ENCODE measurements at places on chromosomes 5 and 9.

GRCh38 chr5:145598983-145599382 lies 236.2 kb downstream of the PRELID2 start:
- DNase-seq = no peak

- no peak for DNase-seq
These were observed 17.8 kb upstream of the SLC25A51 start for GRCh38 chr9:37921546-37922300.

GRCh38 chr5:147567917-147568598 lies 58.2 kb upstream of the DPYSL3 start:
- DNase-seq = peak; percentile 48

DNA sequence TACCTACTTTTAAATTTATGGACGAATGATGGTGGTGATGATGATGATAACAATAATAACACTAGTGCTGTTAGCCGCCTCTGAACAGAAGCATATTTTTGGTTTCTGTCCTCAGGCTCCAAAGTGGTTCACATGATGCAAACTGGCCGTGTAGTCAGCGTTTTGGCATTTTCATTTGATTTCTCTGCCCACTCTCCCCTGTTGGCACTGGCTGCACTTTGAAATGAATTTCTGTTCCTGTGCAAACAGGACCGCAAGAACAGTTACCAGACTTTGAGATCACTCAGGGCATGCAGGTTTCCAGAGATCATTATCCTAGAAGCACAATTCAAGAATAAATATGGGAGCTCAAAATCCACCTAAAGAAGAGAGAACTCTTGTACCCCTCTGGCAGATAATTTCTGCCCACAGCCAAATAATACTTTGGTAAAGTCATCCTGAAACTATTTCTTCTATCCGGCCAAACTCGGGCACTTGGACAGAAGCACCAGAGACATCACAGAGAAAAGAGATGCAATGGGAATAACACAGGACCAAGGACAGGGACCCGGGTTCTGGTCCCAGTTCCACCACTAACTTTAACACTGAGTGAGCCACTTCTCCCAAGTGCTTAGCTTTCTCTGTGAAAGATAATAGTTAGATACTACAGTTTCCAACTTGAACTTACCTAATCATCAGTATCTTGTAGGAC lies 201.7 kb upstream of the PTGER4 start:
- DNase-seq = no peak

- DNase-seq = no peak
These were observed 57.5 kb upstream of the NCS1 start for GRCh38 chr9:130114741-130115140.

GRCh38 chr5:93163010-93163663 lies 417.9 kb downstream of the NR2F1-AS1 start:
- peak; percentile 78 for DNase-seq

DNA sequence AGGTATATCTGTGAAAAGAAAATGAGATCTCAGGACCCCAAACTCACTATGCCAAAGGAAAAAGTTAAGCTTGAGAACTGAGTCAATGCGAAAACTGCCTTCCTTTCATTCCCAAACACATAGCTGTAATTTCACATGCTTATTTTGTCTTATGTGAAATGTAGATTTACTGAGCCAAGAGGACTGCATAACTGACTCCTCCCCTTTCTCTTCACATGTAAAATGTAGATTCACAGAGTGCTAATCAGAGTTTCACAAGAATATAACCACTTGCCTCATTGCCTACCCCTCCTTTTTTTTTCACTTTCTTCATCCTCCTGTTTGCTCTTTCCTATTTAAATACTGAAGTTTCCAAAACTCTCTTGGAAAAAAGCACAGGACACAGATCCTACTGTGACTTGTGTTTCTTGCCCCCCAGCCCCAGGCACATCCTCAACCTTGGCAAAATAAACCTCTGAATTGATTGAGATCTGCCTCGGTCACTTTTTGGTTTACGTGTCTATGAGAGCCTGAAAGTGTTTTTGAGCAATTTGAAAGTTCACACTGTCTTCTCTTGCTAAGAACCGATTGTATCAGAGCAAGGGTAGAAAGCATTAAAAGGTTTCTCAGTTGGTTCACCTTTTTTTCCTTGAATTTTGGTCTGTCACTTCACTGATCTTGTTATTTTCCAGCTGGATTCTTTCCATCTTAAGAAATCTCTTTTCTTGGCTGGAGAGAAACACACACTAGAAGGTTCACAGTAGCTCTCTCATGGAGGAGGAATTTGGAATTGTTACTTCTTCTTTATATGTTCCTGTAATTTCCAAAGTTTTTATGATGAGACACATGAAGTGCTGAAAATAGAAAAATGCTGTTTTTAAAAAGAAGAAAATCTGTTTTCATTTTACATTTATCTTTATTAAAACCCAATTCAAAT lies 44.8 kb upstream of the SNAPC3 start:
- no peak for DNase-seq

DNA sequence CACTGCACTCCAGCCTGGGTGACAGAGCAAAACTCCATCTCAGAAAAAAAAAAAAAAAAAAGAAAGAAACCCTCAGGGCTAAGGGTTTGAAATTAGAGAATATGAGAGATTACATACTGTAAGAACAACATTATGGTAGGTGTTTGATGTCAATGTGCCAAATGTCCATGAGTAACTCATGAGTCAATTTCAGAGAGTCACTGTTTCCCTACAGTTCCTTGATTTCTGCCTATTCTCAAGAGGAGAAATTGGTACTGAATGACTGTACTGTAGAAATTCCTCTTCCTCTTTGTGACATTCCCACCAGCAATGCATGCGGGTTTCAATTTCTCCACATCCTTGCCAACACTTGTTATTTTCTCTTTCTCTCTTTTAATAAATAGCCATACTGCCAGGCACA lies 35.2 kb downstream of the MARVELD2 start:
- DNase-seq = peak; percentile 27

GRCh38 chr9:94767331-94768072 lies 41.0 kb downstream of the AOPEP start:
- peak; percentile 40 for DNase-seq

DNA sequence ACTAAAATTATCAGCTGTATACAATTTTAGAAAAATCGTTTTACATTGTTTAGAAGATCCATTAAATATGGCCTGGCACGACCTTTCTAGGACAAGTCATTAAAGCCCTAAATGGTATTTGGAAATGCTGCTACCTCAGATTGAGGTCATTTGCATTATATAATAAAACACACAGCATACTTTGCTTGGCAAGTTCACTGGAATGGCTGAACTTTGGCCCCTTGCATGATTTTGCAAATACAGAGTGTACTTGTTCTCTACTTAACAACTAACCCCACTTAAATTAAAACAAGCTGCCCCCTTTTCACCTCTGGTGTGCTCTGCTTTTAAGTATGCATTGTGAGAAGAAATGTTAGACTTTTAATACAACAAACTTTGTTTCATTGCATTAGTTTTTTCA lies 860.1 kb downstream of the PTPRD start:
- DNase-seq = no peak

GRCh38 chr5:30401479-30402058 lies 791.9 kb upstream of the CDH6 start:
- no peak for DNase-seq

DNA sequence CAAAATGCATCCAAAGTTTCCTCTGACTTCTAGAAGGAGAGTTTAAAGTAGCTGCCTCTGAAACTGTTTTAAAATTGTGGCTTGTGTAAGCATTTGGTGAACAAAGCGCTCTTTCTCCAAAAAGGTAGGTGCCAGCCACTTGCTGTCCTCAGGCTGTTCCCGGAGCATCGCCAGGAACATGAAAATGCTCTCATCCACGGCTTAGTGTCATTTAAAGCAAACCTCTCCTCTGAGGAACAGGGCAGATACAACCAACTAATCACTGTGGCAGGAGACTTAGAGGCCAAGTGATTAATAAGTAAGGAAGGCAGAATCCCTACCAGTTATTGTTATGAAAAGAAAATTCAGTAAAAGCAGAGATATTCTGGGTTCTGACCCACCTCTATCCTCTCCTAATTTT lies 165.6 kb downstream of the DCP2 start:
- no peak for DNase-seq

- DNase-seq = no peak
These were observed 49.9 kb downstream of the GDNF start for GRCh38 chr5:37789991-37790390.

- no peak for DNase-seq
These were observed 183.7 kb downstream of the ISL1 start for GRCh38 chr5:51566953-51567352.
